CD4-positive, alpha-beta T cell (primary cell): ENCODE measurements at places on chromosomes 2 and 18.

DNA sequence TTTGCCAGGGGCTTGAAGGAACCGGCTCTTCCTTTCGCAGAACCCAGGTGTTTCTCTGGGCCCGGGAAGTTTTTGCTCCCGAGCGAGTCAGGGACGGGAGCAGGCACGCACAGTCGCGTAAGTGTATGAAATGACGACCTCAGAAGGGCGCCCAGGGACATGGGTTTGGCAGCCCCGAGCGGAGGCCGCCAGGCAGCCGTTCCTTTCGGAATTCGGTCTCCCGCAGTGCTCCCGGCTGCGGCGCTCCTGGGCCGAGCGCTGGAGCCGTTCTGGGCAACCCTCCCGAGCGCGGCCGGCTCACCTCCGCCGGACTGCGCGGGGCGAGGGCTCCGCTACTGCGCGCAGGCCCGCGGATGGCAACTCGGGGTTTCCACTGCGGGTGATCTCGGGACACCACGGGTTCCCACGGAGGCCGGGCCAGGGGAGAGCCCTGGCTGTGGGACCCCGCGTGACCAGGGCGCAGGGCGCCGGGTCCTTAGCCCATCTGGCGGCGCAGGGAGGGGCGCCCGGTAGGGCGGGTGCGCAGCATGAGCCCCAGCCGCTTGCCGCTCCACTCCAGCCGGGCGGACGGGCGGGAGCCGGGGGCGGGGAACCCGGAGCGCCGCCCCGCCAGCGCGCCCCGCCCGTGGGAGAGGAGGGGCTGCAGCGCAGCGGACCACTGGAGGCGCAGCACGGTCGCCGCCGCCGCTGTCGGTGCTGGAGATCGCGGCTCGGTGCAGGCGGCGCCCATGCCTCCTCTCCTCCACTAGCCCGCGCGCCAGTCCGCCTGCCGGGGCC, at the start of gene OSBPL6:
Gene OSBPL6, plus strand, starts transcription at position 690 of the 777 bp plus-strand sequence. CDS start 111,673 bp downstream, outside the sequence.
- DNase-seq, result peak; percentile 8

- DNase-seq, result no peak
These were observed 403.2 kb upstream of the CDH19 start for GRCh38 chr18:67007085-67007484.

- DNase-seq, result no peak
These were observed 257.2 kb upstream of the TCF4 start for GRCh38 chr18:55845221-55845620.

DNA sequence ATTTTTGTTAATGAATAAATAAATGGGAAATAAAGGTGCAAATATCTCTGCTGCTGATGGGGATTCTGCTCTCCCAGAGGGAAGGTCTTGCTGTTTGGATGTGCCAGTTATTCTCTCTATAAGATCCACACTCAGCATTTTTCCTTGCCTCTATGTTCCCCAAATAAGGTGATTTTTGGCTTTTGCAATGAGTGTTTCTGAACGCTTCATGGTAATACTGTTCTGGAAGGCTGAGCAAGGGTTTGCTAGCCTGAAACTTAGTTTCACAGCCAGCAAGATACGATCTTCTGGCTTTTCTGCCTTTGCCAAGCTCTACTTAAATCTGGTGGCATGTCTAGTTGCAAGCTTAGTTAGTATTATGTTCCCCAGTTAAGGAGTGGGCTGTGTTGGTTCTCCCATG, 114.6 kb downstream of the LPIN1 start:
- DNase-seq, result no peak

DNA sequence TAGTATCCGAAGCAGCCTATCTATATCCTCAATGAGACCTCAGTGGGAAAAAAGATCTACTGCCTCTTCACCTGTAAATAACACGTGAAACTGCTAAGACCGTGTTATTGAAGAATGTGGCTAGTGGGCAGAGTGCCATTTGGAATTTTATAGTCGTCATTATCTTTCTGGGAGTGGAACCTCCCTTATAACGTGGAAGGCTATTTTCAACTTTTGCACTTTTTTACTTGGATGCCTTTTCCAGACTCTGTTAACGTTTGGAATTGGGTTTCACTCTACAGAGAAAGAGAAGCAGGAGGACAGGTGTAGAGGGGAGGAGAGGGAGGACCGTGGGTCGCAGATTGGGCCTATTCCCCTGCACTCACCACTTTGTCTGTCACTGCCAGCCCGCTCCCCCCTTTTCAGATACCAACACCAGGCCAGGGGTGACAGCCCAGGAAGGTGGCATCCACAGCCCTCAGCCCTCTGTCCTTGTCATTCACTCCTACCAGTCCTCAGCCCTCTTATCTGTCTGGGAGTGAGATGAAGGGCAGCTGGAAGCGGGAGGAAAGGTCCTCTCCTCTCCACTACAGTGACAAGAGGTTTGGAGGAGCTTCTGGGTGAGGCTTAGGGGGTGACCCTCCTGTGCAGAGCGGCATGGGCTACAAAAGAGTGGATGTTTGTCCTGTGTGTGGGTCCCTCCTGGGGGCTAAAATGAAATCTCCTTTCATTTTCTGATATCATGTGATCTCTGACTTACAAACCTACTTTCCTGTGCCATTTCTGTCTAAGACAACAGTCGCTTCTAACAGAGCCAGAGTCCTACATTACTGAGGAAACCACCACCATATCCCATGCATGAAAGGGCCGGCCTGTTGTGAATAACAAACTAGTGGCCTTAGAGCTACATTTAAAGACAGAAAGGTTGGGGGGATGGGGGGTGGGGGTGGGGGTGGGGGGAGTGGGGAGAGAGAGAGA, 23.9 kb upstream of the CEP68 start:
- DNase-seq, result no peak

GRCh38 chr2:86552889-86553288, 10.4 kb downstream of the CHMP3 start:
- DNase-seq, result peak; percentile 51

DNA sequence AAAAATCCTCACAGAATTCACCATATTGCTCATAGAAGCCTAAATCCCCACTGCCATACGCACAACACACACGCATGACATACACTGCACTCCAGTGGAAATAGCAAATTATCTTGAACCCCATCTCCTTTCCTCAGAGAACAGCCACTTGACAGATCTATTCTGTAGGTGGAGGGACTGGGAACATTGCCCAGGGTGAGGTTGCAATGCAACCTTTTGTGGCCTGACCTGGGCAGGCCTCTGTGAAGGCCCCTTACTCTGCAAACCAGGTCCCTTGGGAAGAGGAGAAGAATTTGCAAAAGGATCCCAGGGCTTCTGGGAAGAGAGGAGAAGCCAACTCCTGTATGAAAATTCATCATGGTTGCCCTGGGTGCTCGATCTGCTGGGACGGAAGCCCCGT, 51.9 kb downstream of the SDC1 start:
- DNase-seq, result no peak

- no peak for DNase-seq
These were observed 249.2 kb downstream of the TXNL1 start for GRCh38 chr18:56389190-56389589.

DNA sequence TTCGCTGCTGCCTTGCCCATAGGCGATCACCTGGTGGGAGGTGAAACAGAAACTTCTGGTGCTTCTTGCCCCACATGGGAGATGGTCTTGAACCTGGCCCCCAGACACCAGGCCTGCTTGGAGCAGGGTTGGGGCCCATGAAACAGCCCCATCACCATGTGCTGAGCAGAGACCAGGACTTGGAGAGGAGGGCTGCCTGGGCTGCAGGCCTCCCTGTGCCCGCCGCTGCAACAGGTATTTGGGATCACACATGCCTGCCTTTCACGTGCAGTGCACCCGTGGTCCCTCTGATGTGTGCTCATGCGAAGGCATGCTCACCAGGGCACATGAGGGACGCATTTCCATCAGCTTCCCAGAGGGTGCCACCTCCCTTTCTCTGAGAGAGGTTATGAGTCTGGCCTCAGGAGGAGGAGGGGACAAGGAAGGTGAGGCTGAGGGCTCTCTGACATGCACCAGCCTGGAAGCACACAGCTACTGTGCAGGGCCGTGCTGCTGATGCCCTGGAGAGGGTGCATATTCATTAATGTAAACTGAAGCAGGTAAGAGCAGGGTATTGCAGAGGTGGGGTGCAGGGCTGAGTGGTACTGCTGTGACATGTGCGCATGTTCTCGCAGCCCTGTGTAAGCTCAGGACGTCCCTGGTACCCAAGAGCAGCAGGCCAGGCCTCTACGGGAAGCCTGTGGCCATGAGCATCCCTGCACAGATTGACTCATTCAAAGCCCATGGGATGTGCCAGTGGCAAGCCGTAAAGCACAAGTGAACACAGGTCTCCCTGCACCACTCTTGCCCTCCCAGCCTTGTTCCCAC, 4.2 kb upstream of the OXER1 start:
- no peak for DNase-seq

DNA sequence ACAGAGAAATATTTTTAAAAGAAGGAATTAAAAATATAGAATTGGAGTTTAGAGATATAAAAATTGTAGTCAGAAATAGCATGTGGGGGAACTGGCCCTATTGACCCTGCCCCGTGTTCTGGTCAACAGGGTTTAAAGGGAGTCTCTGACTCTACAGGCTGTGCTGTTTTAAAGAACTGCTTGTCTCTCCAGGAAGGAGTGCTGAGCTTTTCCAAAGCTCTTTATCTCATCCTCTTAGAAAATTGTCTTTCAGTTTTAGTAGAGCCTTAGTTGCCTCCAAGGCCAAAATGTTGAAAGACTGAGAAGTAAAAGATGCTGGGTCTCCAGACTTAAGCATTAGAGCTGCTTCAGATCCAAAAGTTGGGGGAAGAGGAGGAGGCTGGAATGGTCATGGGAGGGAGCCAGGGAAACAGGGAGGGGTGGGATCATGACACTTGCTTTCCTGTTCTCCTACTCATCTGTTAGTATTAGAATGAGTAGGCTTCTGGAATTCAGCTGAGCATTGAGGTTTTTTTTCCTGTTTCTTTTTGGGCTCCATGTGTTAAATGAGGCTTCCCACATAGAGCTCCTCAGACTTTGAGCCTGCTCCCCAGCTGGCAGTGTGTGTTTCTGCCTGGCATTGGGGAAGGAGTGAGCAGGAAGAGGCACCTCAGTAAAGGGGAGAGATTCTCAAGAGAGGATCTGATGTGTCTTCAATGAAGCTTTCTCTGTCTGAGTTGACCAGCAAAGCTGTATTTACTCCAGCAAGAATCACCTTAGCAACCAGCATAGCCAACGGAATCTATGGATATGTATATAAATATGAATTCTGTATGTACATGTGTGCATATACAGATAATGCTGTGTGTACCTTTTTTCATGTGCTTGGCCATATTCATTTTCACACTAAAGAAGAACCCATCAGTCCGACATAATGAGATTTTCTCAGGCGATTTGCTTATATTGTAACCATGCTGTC, 186.8 kb upstream of the FBXO11 start:
- DNase-seq, result no peak

- DNase-seq, result no peak
These were observed 134.8 kb downstream of the COL6A3 start for GRCh38 chr2:237279012-237279768.

GRCh38 chr2:199596549-199596948, 138.8 kb upstream of the SATB2 start:
- no peak for DNase-seq

GRCh38 chr18:28208268-28208667, 31.3 kb upstream of the CDH2 start:
- DNase-seq, result no peak

DNA sequence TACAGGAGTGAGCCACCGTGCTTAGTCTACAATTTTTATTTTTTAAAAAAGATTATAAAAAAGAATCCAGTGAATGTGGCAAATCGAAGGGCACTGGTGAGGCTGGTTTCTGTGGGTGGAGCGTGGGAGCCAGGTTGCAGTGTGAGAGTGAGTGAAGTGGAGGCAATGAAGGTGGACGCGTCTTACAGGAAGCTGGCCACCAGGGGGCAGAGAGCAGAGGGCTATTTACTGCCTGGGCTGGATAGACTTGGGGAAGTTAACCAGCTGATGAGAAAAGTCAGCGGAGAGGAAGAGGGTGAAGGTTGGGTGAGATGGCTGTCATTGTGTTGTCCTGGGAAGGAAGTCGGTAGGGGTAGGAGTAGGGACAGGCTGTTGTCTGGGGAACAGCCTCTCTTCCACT, 6.8 kb downstream of the SCTR start:
- no peak for DNase-seq

DNA sequence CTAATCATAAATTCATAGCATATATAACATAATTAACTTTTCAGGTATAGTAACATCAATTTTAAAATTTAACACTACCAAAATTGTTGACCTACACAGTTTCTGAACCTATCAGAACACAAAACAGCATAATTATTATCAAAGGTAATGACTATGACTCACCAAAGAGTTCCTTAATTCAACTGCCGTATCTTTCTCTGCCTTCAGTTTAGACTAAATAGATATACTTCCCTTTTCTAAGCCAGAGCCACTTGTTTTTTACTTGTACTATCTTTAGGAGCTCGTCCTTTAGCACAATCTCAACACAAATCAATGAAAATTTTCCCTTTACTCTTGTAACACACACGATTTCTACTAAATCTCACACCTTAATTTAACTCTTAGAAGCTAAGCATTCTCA, 54.4 kb downstream of the CCDC88A start:
- no peak for DNase-seq

DNA sequence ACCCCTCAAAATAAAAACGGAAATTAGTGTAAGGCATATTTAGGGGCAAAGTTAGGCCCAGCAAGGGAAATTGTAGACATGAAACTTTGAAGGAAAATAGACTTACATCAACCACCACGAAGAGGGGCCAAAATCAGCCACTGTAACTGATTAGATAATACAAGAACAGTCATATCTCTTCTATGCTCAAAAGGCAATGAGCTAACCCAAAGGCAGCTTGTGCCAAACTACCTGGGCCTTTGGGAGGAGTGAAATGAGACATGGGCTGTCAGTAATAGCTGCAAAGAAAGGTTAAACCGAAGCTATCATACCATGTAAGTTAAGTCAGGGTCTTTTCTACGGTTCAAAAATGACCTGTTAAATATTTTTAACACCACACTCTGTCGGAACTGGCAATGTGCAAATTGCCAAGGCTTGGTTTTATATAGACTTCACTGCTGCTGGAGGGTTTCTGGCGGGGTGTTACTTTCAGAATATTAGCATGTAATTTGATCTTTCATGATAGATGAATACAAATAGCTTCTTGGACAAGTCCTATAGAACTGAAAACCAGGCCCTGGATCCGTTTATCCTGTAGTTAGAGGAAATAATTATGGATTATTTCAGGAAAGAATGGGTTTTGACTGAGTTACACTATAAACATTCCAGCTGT, 69.6 kb downstream of the ACVR1 start:
- no peak for DNase-seq

- DNase-seq, result no peak
These were observed 42.5 kb downstream of the RASGRP3 start for GRCh38 chr2:33518929-33519328.

DNA sequence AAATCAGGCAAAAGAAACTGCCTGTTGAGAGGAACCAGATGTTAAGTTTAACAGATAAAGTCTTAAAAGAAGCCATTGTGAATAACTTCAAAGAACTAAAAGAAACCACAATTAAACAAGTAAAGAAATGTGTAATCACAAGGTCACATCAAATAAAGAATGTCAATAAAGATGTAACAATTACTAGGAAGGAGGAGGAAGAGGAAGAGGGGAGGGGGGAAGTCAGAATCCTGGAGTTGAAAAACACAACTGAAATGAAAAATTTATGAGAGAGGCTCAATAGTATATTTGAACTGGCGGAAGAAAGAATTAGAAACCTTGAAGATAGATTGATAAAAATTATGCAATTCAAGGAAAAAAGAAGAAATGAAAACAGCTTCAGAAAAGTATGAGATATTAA, 88.4 kb upstream of the CRIM1 start:
- no peak for DNase-seq
